ENCODE measurements at places on chromosomes 2 and 18.
A peak's percentile ranks its signal among the peaks of the same experiment; 100 is the strongest.

GRCh38 chr2:60756097-60757087, at the start of gene PAPOLG:
Gene PAPOLG (plus strand): TSS chr2:60756268. CDS start chr2:60756479, 211 bp downstream.
- DNase-seq: peak; percentile 84

GRCh38 chr2:118443596-118443995, 355.3 kb downstream of the INSIG2 start:
- peak; percentile 24 for DNase-seq

- DNase-seq: no peak
Observed at GRCh38 chr18:23580677-23581367, 5.5 kb downstream of the NPC1 start.

- DNase-seq: no peak
Observed at GRCh38 chr18:35991696-35992095, 19.2 kb downstream of the RMP24 start.

- DNase-seq: peak; percentile 50
Observed at GRCh38 chr2:128187032-128187654, 96.1 kb downstream of the UGGT1 start.

GRCh38 chr2:235087832-235088495, 136.1 kb downstream of the SH3BP4 start:
- DNase-seq: no peak

DNA sequence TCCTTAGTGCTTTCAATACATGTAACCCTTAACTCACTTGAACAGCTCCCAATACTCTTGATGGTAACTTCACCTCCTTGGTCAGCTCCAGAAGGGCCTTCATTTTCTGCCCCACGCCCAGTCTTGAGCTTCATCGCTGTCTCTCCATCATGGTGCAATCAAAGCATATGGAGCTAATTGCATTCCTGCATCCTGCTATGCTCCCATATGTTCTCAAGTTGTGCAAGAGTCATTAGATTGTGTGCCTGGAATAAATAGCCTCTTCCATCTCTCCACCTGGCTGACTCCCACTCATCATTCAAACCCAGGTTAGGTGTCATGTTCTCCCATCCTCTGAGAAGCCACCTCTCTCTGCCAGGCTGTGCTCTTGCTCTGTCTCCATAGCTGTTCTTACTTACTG, 364.5 kb upstream of the RGPD4 start:
- no peak for DNase-seq

GRCh38 chr2:233387667-233388528, 33.6 kb downstream of the DGKD start:
- peak; percentile 91 for DNase-seq

GRCh38 chr18:68839701-68840100, 41.8 kb downstream of the CCDC102B start:
- DNase-seq: no peak

DNA sequence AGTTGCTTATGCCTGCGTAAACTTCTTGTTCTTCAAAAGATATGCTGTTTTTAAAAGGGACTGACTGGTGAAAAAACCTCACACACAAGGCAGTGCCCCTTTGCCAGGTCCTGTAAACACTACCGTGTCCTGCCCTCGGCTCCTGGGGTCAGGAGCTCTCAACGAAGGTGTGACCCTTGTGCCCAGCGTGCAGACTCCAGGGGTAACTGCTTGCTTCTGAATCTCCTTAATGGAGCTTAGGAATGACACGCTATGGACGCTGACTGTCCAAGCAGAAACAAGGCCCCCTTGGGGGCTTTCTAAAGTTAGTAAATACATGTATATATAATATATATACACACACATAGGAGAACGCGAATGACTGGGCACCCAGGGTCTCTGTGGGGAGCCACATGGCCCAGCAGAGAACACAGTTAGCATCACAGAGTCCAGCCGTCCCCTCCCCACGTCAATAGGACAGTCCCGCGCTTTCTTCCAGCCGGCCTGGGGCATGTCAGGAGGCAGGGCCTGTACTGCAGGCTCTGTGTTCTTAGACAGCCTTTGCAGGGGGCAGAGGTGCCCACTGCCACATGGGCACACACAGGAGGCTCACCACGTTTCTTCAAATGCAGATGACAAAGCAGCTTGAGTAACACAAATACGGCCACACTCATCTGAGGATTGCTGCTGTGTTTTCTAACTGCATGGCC, 96.1 kb downstream of the HDAC4 start:
- no peak for DNase-seq

DNA sequence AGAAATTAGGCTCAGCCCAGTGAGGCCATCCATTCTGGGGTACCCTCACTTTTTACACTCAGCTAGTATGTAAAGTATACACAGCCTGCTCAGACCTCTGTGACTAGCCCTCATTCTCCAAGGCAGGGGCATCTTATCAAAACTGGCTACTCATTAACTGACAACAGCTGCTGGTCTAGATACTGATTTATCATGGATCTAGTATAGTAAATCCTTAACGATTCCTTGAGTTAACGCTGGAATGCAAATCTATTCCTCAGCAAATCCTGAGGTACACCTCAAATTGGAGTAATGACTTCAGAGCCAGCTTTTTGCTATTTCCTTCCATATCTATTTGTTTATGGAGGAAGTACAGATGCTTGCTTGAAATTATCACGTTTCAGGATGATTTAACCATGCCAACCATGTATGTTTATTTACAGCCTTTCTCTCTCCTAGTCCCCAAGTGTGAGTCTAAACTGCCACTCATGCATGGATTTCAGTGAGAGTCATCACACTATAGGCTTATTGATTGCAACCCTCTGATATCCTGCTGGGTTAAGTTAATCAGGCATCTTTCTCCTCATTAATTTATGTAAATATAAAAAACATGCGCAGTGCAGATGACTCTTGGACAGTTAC, 70.2 kb upstream of the DOK6 start:
- no peak for DNase-seq

- no peak for DNase-seq
Observed at GRCh38 chr2:138730497-138731030, 49.6 kb downstream of the NXPH2 start.

DNA sequence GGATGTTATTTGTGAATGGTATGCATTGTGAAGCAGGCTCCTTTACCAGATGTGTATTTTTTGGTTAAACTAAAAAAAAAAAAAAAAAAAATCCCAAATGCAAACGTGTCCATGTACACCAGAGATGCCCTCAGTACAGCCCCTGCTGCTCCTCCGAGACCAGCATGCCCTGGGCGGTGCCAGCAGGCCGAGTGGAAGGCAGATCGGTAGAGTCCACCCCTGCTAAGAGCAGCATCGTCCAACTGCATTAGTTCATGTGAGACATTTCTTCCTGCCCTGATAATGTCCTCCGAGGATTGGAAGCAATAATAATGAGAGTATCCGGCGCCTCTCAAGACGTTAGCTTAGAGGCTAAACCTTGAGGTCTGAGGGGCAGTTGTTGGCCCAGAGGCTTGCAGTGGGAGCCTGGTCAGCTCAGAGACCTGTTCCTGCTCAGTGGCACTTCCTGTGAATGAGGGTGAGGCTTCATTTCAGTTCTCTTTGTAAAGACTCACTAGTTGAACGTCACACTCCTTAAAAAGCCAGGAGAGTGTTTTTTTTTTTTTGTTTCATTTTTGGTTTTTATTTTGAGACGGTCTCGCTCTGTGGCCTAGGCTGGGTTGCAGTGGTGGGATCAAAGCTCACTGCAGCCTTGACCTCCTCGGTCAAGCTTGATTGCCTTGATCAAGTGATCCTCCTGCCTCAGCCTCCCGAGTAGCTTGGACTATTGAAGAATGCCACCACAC, 5.6 kb downstream of the SLC66A3 start:
- no peak for DNase-seq

GRCh38 chr2:6309415-6310255, 556.1 kb downstream of the CMPK2 start:
- DNase-seq: no peak

DNA sequence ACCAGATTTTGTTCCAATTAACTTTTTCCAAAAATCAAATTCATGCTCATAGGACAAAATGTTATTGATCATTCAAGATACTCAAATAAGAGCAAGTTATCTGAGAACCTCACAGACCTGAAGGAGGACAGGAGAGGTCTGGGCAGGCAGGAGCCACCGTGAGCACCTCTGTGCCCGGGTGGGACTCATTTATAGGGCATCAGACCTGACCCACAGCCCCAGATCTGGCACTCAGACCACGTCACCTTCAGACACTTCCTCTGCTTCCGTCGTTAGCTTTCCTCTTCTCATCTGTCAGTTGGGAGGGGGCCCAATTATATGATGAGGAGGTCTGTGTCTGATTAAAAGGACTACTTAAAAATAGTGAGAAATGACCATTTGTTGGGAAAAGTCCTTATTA, 169.4 kb downstream of the EIPR1 start:
- no peak for DNase-seq

- no peak for DNase-seq
Observed at GRCh38 chr2:236830926-236831325, 254.8 kb upstream of the COPS8 start.

DNA sequence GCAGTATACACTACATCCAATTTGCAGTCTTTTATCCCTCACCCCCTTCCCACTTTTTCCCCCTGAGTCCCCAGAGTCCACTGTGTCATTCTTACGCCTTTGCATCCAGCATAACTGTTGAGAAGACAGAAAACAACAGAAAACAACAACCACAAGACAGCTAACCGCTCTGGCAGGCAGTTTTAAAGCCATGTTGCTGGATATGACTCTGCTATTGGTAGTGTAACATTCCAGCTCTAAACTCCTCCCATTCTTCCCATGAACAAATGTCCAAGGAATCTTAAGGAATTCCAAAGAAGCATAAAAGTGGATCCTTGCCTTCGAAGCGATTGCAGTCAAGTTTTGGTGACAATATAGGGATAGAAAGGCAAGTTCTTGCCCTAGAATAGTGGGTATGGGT, 599.1 kb downstream of the NYAP2 start:
- DNase-seq: no peak

DNA sequence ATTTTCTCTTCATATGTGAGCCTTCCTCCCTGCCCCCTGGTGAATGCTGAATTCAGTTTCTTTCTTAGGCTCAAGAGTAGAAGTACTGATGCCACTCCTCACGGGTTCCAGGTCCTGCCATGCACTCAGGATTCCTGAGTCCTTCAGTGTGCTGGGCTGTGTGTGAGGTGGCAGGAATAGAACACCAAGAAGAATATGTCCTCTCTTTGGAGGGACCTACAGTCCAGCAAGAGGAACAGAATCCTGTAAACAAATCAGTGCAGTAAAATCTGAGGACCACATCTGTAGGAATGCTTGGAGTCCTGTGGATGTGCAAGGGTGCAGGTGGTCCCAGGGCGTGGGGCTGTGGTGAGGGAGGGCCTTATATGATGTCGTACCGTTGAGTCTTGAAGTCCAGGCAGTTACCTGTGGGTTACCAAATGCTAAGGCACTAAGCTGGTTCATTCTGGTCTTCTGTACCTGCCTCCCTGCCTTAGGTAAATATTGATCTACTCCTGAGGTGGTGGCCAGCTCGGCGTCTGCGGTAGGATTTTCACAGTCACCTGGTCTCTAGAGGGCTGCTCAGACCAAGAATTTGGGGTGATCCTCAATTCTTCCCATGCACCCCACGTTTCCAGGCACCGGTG, 5.5 kb downstream of the ASAP2 start:
- DNase-seq: no peak

- peak; percentile 56 for DNase-seq
Observed at GRCh38 chr18:23716516-23716915, 27.3 kb downstream of the LAMA3 start.

GRCh38 chr2:237630216-237631000, 3.0 kb downstream of the LRRFIP1 start:
- DNase-seq: no peak

- no peak for DNase-seq
Observed at GRCh38 chr2:178782236-178782635, 25.0 kb downstream of the TTN start.

- peak; percentile 60 for DNase-seq
Observed at GRCh38 chr2:26401739-26402541, at the start of gene DRC1. Gene DRC1 (plus strand): TSS chr2:26401920. CDS start chr2:26401990, 70 bp downstream.

DNA sequence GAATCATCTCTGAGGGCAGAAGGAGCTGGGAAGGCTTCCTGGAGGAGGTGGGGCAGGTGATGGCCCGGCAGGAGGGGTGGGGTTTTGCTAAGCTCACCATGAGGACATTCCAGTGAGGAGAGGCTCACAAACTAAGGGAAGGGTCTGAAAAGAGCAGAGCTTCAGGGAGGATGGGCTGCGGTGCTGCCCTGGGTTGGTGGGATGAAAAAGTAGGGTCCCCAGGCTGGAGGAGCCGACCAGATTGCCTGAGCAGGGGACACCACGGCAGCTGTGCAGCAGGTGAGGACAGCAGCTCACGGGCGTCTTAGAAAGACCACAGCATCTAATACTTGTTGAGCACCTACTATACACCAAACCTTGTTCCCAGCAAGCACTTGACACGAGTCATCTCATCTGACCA, 82.2 kb downstream of the DYSF start:
- no peak for DNase-seq

GRCh38 chr2:44189104-44189503, 20.4 kb downstream of the PPM1B start:
- DNase-seq: no peak

GRCh38 chr2:42639340-42640077, 71.1 kb downstream of the MTA3 start:
- DNase-seq: no peak

DNA sequence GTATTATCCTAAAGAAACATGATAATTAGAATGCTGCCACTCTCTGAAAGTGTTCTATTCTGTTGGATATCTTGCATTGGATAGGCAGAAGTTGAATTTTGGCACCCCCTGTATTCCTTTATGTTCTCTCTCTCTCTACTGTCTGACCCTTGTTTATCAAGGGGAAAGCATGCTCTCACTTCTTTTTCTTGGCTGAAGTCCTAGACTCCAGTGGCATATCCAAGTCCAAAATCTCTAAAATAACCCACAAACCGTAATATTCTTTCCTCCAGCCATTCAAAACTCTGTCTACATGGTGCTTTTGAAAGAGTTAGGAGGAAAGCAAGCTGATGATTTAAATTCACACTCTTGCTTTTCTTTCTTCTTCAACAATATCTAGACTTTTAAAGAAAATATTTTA, 669.7 kb downstream of the TDRD15 start:
- DNase-seq: no peak

- DNase-seq: no peak
Observed at GRCh38 chr2:39838589-39838988, 59.5 kb upstream of the THUMPD2 start.

- DNase-seq: no peak
Observed at GRCh38 chr2:201855356-201855755, 49.0 kb downstream of the CDK15 start.

DNA sequence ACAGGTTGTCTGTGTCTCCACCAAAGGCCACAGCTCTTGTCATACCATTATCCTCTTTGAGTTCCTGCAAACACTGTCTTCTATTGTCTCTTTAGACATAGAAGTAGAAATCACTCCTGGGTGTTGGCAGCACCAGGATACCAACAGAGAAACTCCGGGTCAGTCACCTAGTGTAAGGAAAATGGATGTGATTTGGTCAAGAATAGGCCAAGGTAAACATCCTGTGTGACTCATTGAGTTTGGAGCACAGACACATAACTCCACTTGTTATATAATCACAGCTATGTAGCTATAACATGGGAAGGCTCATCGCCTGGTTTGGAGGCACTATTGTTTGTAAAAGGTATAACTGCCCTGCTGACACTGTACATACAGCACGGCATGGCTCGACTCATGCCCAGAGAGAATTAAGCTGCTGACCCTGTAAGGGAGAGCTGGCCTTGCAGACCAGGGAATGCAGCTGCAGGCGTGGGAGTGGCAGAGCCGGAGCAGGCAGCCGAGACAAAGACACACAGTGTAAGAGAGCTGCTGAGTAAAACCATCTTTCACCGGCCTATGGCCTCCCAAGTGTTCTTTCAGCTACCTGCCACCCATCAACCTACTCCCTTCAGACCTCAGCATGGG, 3.4 kb upstream of the TXNL1 start:
- DNase-seq: no peak

GRCh38 chr2:12502759-12503158, 214.0 kb upstream of the TRIB2 start:
- DNase-seq: no peak
